Adrenal gland (tissue), 19 donors: ENCODE measurements at places on chromosomes 2 and 18. TPM values are rescaled to one million over a fixed set of nuclear protein-coding genes. Genes with fewer than 3 reads are reported as not detected.

EVX2 gene
- total RNA-seq: not detected

ABCG5 gene
- 0.69 TPM for total RNA-seq

NOL4 gene
- total RNA-seq: 2.4 TPM

CDH7 gene
- not detected for total RNA-seq

ATP6V1B1 gene
- 0.58 TPM for total RNA-seq

DQX1 gene
- total RNA-seq: not detected

CFAP65 gene
- not detected for total RNA-seq

C1GALT1C1L gene
- 2.8 TPM for total RNA-seq

ACTR3 gene
- total RNA-seq: 103 TPM

CROCC2 gene
- 0.65 TPM for total RNA-seq

FRZB gene
- 0.88 TPM for total RNA-seq

VWA3B gene
- total RNA-seq: not detected

KIF3C gene
- 12.0 TPM for total RNA-seq

ANKRD62 gene
- not detected for total RNA-seq

GRB14 gene
- total RNA-seq: 179 TPM

ZNF532 gene
- 34.6 TPM for total RNA-seq

KCMF1 gene
- total RNA-seq: 25.6 TPM

CMPK2 gene
- total RNA-seq: 5.0 TPM

DHRS9 gene
- total RNA-seq: not detected

C2orf74 gene
- 35.2 TPM for total RNA-seq

CFAP221 gene
- total RNA-seq: 2.7 TPM

CYTIP gene
- 6.7 TPM for total RNA-seq

SPHKAP gene
- not detected for total RNA-seq

SLC9A2 gene
- total RNA-seq: 0.25 TPM

IL18R1 gene
- 4.3 TPM for total RNA-seq

RESP18 gene
- not detected for total RNA-seq

QPCT gene
- 334 TPM for total RNA-seq

WNT6 gene
- total RNA-seq: 1.7 TPM

CCDC141 gene
- 3.0 TPM for total RNA-seq

ACTG2 gene
- 13.3 TPM for total RNA-seq

SP140L gene
- 13.6 TPM for total RNA-seq

OXER1 gene
- 0.32 TPM for total RNA-seq

LOXHD1 gene
- total RNA-seq: not detected

CCDC142 gene
- 35.9 TPM for total RNA-seq

FASTKD1 gene
- total RNA-seq: 19.0 TPM

CRYBA2 gene
- not detected for total RNA-seq

COL6A3 gene
- 23.2 TPM for total RNA-seq

RAMP1 gene
- total RNA-seq: 9.1 TPM

COL4A4 gene
- 26.1 TPM for total RNA-seq

RNF144A gene
- 88.9 TPM for total RNA-seq

RIT2 gene
- 0.39 TPM for total RNA-seq

PAX8 gene
- 16.0 TPM for total RNA-seq

HEATR5B gene
- total RNA-seq: 22.6 TPM

COL3A1 gene
- 192 TPM for total RNA-seq

BARD1 gene
- total RNA-seq: 2.6 TPM

DYTN gene
- total RNA-seq: not detected

NEU2 gene
- not detected for total RNA-seq

ACTR2 gene
- 51.3 TPM for total RNA-seq

CCDC68 gene
- total RNA-seq: 19.3 TPM

NT5DC4 gene
- 0.24 TPM for total RNA-seq

PNPT1 gene
- 26.4 TPM for total RNA-seq

CTLA4 gene
- total RNA-seq: not detected

ORMDL1 gene
- total RNA-seq: 57.0 TPM

RAB17 gene
- 0.92 TPM for total RNA-seq
